ENCODE measurements at places on chromosomes 12 and 14. TPM values are rescaled to one million over a fixed set of nuclear protein-coding genes. Genes with fewer than 3 reads are reported as not detected.

GRCh38 chr14:105197211-105197641 lies 16.1 kb upstream of the NUDT14 start:
- no peak for DNase-seq

- DNase-seq = peak; percentile 83
Measured at GRCh38 chr12:11812586-11813437, 163.3 kb downstream of the ETV6 start.

DNA sequence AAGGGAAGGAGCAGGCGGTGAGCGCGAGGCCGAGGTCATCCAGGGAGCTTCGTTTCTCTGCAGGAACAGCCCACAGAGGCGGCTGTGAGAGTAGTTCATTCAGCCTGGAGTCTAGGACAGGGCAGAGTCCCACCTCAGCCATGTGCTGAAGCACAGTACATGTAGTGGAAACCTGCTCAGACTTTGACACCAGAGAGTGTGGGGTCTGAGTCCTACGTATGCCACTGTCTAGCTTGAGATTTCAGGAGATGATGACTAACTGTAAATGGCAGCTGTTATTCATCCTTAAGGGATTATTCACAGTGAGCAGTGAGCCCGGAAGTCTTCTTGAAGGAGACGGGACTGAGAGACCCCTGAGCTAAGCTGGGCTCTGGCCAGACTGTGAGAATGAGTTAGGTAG lies 938 bp upstream of the SLC6A13 start:
- DNase-seq = no peak

DNA sequence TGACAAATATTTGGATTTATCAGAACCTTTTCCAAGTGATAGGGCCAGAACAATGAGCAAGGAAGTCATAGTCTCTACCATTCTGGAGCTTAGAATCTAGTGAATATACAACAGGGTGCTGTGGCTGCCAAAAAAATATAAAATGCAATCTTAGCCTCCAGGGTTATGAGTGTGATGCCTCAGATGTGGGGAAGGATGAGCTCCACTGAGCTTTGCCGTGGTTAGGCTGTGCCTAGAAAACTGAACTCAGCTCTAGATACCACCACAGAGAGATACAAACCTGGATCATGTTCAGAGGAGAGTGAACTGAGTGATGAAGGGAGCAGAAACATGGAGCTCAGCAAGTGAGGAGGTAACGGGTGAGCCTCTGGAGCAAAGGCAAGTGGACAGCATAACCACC lies 138.1 kb upstream of the HIF1A start:
- DNase-seq = no peak

DNA sequence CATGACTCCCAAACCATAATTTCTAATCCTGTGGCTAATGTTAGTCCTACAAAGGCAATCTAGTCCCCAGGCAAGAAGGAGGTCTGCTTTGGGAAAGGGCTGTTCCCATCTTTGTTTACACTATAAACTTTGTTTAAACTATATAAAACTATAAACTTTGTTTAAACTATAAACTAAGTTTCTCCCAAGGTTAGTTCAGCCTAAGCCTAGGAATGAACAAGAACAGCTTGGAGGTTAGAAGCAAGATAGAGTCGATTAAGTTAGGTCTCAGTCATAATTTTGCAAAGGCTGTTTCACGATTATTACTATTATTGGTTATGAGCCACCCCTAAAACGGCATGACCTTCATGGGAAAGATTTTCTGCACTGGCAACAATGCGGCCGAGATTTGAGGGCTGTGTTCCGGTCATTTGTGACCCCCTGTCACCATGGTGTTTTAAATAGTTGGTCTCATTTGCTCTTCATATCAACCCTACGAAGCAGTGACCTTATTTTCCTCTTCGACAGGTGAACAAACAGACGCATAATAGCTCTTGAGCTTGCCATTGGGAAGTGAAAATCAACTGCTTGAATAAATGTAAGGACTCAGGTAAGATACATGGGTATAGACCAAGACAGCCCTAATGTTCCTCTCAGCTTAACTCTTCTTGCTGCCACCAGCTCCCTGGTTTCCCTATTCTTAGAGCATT lies 322.6 kb upstream of the TMEM132C start:
- DNase-seq = no peak

GRCh38 chr12:132384916-132385774 lies 55.8 kb upstream of the GALNT9 start:
- peak; percentile 54 for DNase-seq

DNA sequence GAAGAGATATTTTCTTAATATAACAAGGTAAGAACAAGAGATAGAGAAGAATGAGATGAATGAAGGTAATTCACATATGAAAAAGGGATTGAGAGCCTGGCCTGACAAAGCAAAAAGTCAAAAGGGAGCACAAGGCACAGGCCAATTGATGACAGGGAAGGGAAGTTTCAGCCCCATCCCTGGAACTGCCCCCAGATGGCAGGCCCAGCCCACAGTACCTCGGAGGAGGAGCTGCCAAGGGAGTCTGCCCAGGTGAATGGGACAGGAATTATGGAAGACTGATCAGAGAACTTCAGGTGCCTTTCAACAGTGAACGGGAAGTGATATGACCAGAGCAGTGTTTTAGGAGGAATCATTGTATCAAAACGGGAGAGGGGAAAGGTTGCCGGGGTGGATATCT lies 15.7 kb downstream of the SNRPF start:
- DNase-seq = no peak

DNA sequence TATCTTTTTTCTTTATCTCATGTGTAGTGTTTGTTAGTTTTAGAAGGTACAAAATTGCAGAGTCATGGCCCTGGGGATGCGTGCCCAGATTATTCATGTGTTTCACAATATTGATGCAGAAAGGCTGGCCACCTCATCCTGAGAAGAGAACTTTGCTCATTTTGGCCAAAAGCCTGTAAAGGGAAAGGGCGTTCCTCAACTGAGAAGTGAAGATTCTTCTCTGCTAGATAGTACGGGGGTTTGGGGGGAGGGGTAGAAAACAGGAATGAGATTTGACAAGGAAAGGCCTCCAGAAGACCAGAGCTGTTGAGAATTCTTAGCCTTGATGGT lies 1.7 kb downstream of the MGST1 start:
- no peak for DNase-seq

- no peak for DNase-seq
Measured at GRCh38 chr14:90760591-90761316, 55.5 kb downstream of the TTC7B start.

DNA sequence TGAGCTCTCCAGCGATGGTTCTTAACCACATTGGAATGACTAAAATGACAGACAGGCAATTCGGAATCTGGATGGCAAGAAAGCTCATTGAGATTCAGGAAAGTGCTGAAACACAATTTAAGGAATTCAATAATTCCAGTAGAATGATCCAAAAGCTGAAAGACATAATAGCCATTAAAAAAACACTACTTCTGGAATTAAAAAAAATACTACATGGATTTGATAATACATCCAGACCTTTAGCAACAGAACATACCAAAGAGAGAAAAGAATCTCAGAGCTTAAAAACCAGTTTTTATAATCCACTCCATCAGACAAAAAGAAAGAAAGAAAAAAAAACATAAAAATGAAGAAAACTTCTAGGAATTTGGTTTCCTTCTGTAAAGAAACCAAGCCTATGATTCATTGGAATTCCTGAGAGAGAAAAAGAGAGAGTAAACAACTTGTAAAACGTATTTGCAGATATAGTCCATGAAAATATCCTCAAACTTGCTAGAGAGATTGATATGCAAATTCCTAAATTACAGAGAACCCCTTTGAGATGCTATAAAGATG lies 52.8 kb downstream of the SLCO1B1 start:
- DNase-seq = no peak

- no peak for DNase-seq
Measured at GRCh38 chr12:119385659-119386058, 51.1 kb downstream of the CCDC60 start.

GRCh38 chr12:131916306-131917138 lies 12.6 kb upstream of the PUS1 start:
- no peak for DNase-seq

DNA sequence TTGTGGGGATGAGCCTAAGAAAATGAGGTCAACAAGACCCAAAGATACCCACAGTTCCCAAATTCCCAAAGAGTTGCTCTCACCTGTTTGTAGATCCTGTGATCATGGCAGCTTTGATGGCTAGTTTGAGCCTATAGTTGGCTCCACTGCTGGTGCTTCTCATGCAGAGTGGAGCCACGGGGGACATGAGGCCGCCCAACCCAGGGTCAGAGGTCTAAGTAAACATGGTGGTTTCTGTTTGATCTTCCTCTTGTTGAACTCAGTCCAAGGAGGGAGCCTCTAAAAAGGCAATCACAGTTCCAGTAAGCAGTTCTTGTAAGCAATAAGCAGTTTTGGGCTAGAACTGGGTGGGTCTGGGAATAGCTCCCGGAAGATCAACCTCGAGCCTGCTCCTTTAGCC lies 125.6 kb upstream of the DHRS4 start:
- no peak for DNase-seq

GRCh38 chr12:130200445-130200844 lies 38.2 kb downstream of the FZD10 start:
- DNase-seq = no peak

- DNase-seq = peak; percentile 94
Measured at GRCh38 chr12:130818635-130819576, 20.1 kb downstream of the STX2 start.

DNA sequence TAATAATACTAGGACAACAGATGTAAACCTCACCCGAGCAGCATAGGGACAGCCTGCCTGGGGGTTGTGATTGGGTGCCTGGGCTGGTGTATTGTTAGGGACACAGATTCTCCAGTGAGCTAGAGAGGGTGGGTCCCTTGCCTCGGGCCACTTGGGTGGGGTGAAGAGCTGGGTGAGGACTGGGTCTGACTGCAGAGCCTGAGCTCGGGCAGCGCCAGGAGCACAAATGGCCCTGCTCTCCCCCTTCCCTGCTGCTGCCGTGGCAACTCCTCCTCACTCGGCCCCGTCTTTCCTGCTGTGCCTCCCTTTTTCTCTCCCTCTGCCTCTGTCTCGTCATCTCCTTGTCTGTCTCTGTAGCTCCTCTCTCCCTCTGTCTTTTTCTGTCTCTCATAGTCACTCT lies 115.4 kb downstream of the GLT1D1 start:
- no peak for DNase-seq

- no peak for DNase-seq
Measured at GRCh38 chr12:115630136-115630535, 647.4 kb downstream of the MED13L start.

DNA sequence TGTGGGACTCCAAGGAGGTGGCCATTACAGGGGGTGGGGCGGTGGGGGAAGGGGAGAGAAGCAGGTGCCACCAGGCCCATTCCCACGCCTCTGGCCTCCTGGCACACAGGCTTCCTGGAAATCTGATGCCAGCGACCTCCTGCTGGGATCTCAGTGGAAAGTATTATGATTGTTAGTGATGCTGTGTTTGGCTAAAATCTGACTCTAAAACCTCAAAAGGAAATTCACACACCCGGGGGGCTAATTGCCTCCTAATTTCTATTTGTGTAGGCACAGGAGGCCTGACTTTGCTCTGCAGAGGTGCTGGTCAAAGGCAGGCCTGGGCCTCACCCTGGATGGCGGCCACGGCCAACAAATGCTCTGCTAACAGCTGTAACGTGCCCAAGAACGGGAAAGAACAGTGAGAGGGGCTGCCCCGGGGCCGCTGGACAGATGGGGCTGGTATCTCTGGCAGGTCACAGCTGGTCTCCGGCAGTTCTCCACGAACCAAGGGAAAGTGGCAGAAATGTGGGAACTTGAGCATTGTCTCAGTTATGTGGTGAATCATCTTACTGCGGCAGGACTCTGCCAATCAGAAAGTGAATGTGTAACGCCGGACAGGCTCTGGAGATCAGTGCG lies 14.3 kb downstream of the FAM181A start:
- DNase-seq = peak; percentile 76

DNA sequence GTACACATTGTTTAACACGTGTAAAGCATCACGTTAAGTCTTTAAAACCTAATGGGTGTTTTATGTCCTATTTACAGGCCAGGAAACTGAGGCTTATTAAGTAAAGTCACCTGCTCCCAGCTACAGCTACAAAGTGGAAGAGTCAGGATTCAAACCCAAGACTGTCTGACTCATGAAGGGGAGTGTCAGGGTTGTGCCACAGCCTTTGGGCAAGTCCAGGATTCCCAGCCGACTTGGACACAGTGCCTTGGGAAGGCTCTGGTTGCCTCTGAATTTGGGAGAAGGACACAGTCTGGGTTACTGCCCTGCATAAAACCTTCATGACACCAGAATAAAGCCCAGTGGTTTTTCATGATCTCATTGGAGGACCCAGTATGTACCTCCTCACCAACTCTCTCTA lies 7.3 kb downstream of the RNU4-2 start:
- no peak for DNase-seq

DNA sequence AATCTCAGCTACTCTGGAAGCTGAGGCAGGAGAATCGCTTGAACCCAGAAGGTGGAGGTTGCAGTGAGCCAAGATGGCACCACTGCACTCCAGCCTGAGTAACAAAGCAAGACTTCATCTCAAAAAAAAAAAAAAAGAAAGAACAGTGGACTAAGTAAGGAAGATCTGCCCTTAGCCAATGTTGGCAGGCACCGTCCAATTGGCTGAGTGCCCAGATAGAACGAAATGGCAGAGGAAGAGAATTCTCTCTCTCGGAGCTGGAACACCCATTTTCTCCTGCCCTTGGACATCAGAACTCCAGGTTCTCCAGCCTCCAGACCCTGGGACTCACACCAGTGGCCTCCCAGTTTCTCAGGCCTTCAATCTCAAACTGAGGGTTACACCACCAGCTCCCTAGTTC lies 49.9 kb downstream of the ESR2 start:
- DNase-seq = no peak

DNA sequence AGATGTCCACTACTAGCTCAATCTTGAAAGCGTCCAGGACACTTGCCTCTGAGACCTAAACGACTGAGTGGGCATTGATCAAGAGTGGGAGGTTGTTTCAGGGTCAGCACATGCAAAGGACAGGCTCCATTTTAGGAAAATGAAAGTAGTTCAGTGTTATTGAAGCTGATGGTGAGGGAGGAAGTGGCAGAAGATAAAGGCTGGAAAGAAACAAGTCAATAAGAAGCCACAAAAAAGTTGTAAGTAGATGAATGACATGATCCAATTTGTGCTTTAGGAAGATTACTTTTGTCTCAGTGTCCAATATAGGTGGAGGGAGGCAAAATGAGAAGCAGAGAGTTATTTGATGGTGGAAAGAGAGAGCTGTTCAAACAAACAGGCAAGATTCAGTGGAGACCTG lies 22.0 kb downstream of the GPR65 start:
- no peak for DNase-seq

Gene DENR
- total RNA-seq = 35.4 TPM

Gene FAM90A1
- total RNA-seq = 0.19 TPM

Gene KITLG
- total RNA-seq = 4.3 TPM

Gene IAPP
- not detected for total RNA-seq

Gene COQ10A
- 19.6 TPM for total RNA-seq

Gene ITGA7
- total RNA-seq = 27.8 TPM

Gene OLR1
- not detected for total RNA-seq

Gene TMEM117
- 5.5 TPM for total RNA-seq

Gene SYNDIG1L
- not detected for total RNA-seq

Gene GPRC5D
- 0.40 TPM for total RNA-seq

Gene RNF212B
- not detected for total RNA-seq

Gene CHGA
- total RNA-seq = not detected
